ENCODE measurements at places on chromosomes 5 and 9.

GRCh38 chr9:115847216-115847615, 306.4 kb upstream of the PAPPA start:
- H3K4me1 ChIP-seq = no peaks in the 10 kb centered on the region
- no peaks in the 10 kb centered on the region for H3K27me3 ChIP-seq
- H3K27ac ChIP-seq = no peak overlapping the region
- no peaks in the 10 kb centered on the region for H3K36me3 ChIP-seq

GRCh38 chr5:123597018-123597417, 85.0 kb downstream of the CSNK1G3 start:
- no peaks in the 10 kb centered on the region for H3K4me1 ChIP-seq
- no peaks in the 10 kb centered on the region for H3K27me3 ChIP-seq
- H3K36me3 ChIP-seq = no peaks in the 10 kb centered on the region
- DNase-seq = no peak
- no peak overlapping the region for H3K4me3 ChIP-seq
- H3K27ac ChIP-seq = no peak overlapping the region

GRCh38 chr9:84285381-84285780, 55.2 kb downstream of the SLC28A3 start:
- H3K27ac ChIP-seq = no peak overlapping the region
- no peaks in the 10 kb centered on the region for H3K4me1 ChIP-seq
- DNase-seq = no peak
- peaks cover 2% of the 10 kb centered on the region for H3K27me3 ChIP-seq
- no peak overlapping the region for H3K4me3 ChIP-seq

DNA sequence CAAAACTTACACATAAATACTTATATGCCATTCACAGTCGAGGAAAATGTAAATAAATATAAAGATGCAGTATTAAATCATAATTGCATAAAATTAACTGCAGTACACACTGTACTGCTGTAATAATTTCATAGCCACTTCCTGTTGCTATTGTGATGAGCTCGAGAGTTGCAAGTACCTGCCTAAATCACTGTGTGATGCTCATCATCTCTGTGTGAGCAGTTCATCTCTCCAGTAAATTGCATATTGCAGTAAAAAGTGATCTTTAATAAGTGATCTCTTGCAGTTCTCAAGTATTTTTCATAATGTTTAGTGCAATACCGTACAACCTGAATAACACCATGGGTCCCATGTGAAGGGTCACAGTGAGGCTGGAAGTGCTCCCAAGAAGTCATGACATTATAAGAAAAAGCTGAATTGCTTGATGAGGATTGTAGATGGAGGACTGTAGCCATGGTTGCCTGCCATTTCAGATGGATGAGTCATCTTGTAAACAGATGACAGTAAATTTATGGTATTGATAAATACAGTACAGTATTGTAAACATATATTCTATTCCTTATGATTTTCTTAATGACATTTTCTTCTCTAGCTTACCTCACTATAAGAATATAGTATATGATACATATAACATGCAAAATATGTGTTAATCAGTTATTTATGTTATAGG, 34.9 kb downstream of the SYK start:
- no peak overlapping the region for H3K4me3 ChIP-seq
- no peak overlapping the region for H3K27ac ChIP-seq
- no peak for DNase-seq
- H3K4me1 ChIP-seq = no peaks in the 10 kb centered on the region
- H3K27me3 ChIP-seq = no peaks in the 10 kb centered on the region

GRCh38 chr5:67969176-67969575, 246.4 kb upstream of the PIK3R1 start:
- no peak overlapping the region for H3K27ac ChIP-seq
- H3K36me3 ChIP-seq = no peaks in the 10 kb centered on the region
- DNase-seq = no peak
- no peak overlapping the region for H3K4me3 ChIP-seq

DNA sequence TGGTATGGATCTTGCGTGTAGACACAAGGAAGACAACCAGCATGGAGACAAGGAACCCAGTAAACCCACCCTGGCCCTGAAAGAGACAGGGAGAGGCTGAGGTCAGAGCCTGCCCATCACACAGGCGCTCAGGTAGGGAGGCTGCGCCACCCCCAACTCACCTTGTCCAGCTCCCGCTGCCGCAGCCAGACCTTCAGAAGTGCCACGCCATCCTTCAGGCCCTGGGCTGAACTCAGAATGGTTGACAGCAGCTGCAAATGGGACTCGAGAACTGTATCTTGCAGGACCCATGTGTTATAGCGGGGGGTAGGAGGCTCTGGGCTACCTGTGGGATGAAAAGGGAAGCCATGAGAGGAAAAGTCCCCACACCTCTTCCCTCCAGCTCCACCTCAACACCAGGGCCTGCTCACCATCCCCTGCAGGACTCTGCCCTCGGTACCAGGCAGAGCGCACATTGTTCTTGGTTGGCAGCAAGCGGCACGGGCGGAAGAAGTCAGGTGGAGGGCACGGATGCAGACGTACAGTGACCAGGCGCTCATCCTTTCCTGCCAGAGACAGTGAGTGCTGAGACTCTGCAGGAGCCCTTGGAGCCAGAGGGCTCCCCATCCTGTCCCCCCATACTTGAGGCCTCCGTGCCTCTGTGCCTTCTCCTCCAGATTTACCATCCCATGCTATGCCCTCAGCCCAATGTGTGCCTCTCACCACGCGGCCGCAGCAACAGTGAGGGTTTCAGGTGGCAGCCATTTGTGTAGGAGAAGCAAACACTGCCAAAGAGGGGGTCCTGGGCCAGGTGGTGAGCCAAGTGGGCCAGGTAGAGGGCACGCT, 4.7 kb downstream of the NOL6 start:
- H3K27me3 ChIP-seq = no peaks in the 10 kb centered on the region
- H3K4me1 ChIP-seq = peaks cover 21% of the 10 kb centered on the region
- no peak overlapping the region for H3K4me3 ChIP-seq

- H3K27me3 ChIP-seq = no peaks in the 10 kb centered on the region
- no peaks in the 10 kb centered on the region for H3K36me3 ChIP-seq
- no peak for DNase-seq
- no peaks in the 10 kb centered on the region for H3K4me1 ChIP-seq
- no peak overlapping the region for H3K27ac ChIP-seq
Observed at GRCh38 chr9:34419716-34420504, 38.5 kb downstream of the FAM219A start.

- no peak overlapping the region for H3K4me3 ChIP-seq
- H3K27ac ChIP-seq = no peak overlapping the region
- DNase-seq = no peak
- no peaks in the 10 kb centered on the region for H3K4me1 ChIP-seq
- H3K27me3 ChIP-seq = no peaks in the 10 kb centered on the region
Observed at GRCh38 chr5:134549714-134550113, 24.2 kb downstream of the JADE2 start.

DNA sequence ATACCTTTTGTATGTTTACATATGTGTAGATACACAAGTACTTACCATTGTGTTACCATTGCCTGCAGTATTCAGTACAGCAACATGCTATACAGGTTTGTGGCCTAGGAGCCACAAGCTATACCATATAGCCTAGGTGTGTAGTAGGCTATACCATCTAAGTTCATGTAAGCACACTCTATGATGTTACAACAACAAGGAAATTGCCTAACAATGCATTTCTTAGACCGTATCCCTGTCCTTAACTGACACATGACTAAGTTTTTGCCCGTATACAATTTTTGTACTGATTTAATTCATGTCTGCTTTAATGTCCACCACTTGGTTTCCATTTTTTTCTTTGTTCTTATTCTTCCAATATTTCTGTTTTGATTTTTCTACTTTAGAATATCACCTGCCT, 18.5 kb downstream of the TNPO1 start:
- peaks cover 3% of the 10 kb centered on the region for H3K27me3 ChIP-seq
- H3K4me1 ChIP-seq = no peaks in the 10 kb centered on the region
- no peak for DNase-seq
- no peaks in the 10 kb centered on the region for H3K36me3 ChIP-seq
- H3K4me3 ChIP-seq = no peak overlapping the region

- no peak overlapping the region for H3K4me3 ChIP-seq
- H3K36me3 ChIP-seq = no peaks in the 10 kb centered on the region
- no peaks in the 10 kb centered on the region for H3K4me1 ChIP-seq
Observed at GRCh38 chr5:181087309-181087708, 43.7 kb downstream of the OR2V1 start.

DNA sequence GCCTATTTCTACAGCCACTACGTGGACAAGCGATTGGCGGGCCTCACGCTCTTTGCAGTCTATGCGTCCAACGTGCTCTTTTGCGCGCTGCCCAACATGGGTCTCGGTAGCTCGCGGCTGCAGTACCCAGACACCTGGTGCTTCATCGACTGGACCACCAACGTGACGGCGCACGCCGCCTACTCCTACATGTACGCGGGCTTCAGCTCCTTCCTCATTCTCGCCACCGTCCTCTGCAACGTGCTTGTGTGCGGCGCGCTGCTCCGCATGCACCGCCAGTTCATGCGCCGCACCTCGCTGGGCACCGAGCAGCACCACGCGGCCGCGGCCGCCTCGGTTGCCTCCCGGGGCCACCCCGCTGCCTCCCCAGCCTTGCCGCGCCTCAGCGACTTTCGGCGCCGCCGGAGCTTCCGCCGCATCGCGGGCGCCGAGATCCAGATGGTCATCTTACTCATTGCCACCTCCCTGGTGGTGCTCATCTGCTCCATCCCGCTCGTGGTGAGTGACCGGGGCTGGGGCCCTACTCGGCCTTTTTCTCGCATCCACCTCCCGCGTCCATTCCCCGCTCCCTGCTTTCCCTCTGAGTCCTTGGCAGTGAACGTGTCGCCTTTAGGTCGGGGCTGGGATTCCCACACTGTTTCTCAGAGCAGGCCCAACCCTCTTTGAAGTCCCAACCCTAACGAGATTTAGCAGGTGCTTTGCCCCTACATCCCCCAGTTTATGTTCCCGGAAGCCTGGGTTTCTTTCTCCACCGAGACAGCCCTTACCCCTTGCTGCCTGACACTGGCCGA, 1.8 kb downstream of the PTGER4 start:
- DNase-seq = peak; percentile 89
- H3K27ac ChIP-seq = peak overlapping the region; percentile 95
- H3K4me1 ChIP-seq = peaks cover 38% of the 10 kb centered on the region
- peaks cover 63% of the 10 kb centered on the region for H3K36me3 ChIP-seq

DNA sequence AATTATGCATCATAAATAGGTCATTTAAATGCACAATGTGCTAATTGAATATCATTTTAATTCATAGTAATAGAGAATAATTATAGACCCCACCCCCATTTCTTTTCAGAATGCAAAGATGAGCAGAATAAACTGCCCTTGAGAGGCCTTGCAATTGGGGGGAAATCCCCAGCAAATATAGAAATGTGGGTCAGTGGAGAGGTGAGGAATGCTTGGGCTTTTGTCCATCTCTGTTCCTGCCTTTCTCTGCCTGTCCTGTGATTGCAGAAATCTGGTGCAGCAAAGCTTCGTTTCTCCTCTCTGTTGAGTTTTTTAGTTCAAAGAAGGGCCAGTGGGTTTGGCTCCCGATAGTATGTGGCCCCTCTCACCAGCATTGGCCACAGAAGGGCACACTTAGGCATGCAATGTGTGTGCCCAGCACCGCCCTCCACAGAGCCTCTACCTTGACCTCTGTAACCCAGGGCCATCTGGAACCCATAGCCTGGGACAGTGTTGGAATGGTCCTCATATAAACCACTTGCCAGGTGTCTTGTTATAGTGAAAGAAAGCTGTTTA, 164.2 kb downstream of the SEMA6A start:
- H3K4me1 ChIP-seq = no peaks in the 10 kb centered on the region
- no peaks in the 10 kb centered on the region for H3K36me3 ChIP-seq
- no peaks in the 10 kb centered on the region for H3K27me3 ChIP-seq
- no peak overlapping the region for H3K4me3 ChIP-seq

DNA sequence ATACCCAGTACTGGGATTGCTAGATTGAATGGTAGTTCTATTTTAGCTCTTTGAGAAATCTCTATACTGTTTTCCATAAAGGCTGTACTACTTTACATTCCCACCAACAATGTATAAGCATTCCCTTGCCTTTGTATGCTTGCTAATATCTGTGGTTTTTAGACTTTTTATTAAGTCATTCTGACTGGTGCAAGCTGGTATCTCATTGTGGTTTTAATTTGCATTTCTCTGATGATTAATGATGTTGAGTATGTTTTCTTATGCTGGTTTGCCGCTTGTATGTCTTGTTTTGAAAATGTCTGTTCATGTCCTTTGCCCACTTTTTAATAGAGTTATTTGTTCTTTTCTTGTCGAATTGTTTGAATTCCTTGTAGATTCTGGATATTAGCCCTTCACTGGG, 512.7 kb upstream of the PAPPA start:
- no peaks in the 10 kb centered on the region for H3K27me3 ChIP-seq
- H3K4me3 ChIP-seq = no peak overlapping the region
- H3K36me3 ChIP-seq = no peaks in the 10 kb centered on the region
- H3K27ac ChIP-seq = no peak overlapping the region
- no peak for DNase-seq
- H3K4me1 ChIP-seq = no peaks in the 10 kb centered on the region

GRCh38 chr5:97231025-97231636, 48.1 kb upstream of the RIOK2 start:
- no peaks in the 10 kb centered on the region for H3K36me3 ChIP-seq
- H3K4me1 ChIP-seq = peaks cover 10% of the 10 kb centered on the region
- no peak overlapping the region for H3K4me3 ChIP-seq

DNA sequence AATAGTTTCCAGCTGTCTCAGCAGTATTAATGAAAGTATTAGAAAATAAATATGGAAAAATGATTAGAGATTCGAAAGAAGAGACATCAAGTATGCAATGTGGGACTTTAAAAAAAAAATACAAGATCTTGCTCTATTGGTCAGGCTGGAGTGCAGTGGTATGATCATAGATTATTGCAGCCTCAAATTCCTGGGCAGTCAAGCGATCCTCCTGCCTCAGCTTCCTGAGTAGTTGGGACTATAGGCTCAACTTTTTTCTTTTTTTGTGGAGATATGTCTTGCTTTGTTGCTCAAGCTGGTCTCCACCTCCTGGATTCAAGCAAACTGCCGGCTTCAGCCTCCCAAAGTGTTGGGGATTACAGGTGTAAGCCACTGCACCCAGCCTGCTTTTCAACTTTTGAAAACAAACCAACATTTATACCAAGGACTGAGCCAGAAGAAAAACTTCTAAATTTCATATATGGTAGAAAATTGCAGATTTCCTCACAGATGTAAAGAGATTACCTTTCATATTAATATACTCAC, 323.1 kb downstream of the ADGRV1 start:
- no peaks in the 10 kb centered on the region for H3K4me1 ChIP-seq
- H3K36me3 ChIP-seq = no peaks in the 10 kb centered on the region
- no peak overlapping the region for H3K4me3 ChIP-seq
- no peak overlapping the region for H3K27ac ChIP-seq
- H3K27me3 ChIP-seq = peaks cover 20% of the 10 kb centered on the region

- H3K4me3 ChIP-seq = no peak overlapping the region
- DNase-seq = no peak
- no peak overlapping the region for H3K27ac ChIP-seq
- peaks cover 3% of the 10 kb centered on the region for H3K4me1 ChIP-seq
- H3K27me3 ChIP-seq = peaks cover 2% of the 10 kb centered on the region
Observed at GRCh38 chr5:14998491-14998890, 126.9 kb upstream of the ANKH start.
